ENCODE measurements at places on chromosomes 1 and 21.

GRCh38 chr1:51488372-51489050 is 30.6 kb downstream of the EPS15 start:
- no peak for DNase-seq

- DNase-seq: no peak
Observed at GRCh38 chr1:219123036-219123435, 50.6 kb upstream of the LYPLAL1 start.

DNA sequence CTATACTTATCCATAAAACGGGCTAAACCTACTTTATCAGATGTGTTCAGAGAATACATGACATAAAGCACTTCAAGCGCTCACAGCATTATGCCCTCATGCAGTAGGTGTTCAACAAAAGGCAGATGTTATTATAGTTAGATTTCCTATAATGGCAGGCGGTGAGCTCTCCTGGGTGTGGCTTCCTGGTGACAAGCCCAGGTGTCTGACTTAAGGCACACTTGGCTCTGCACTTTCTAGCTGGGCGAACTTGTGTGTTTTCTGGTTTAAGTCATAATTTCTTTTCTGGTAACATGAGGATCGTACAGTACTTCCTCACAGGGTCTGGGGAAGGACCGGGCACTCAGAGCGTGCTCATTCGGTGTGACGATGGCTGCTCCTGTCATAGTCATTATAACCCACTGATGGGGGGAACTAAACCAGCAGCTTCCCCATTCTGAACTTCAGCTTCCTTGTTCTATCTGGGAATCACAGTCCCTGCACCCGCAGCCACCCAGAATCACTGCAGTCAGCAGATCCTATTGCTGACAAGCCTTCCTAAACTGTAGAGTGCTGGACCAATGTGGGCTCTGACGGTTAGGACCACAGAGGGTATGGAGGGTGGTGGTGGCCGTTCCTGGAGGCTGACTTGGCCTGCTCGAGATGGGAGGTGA is 52.8 kb downstream of the IGSF21 start:
- DNase-seq: no peak

DNA sequence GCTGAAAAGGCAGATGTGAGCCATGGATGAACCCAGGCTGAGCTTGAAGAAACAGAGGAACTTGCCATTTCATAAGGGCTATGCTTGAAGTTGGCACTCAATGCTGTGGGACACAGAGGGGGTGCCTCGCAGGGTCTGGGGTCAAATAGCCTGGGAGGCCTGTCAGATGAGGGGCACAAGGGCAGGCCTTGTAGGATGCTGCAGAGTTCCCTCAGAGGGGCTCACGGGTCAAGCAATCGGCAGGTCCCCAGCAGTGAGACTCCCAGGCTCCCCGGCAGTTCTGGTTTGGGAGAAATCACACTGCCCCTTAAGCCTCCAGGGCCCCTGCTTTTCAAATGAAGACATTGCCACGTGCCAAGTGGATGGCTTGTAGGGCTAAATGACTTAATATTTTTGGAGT is 116.7 kb upstream of the GRIK3 start:
- no peak for DNase-seq

DNA sequence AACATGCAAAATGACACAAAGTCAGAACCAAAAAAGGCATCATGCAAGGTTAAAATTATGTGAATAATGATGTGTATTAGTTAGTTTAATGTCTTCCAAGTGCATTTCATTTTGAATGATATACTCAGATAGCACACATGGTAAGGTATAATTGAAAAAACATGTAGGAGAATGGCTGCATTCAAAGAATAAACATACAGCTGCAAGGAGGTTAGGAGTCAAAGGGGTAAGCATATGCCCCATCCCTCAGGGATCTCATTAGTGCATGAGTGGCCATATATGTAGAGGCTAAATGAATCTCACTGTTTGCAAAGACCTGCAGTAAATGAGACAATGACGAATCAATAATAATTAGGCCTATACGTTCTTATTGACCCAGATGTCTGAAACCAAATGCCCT is 179.7 kb upstream of the HOOK1 start:
- no peak for DNase-seq

DNA sequence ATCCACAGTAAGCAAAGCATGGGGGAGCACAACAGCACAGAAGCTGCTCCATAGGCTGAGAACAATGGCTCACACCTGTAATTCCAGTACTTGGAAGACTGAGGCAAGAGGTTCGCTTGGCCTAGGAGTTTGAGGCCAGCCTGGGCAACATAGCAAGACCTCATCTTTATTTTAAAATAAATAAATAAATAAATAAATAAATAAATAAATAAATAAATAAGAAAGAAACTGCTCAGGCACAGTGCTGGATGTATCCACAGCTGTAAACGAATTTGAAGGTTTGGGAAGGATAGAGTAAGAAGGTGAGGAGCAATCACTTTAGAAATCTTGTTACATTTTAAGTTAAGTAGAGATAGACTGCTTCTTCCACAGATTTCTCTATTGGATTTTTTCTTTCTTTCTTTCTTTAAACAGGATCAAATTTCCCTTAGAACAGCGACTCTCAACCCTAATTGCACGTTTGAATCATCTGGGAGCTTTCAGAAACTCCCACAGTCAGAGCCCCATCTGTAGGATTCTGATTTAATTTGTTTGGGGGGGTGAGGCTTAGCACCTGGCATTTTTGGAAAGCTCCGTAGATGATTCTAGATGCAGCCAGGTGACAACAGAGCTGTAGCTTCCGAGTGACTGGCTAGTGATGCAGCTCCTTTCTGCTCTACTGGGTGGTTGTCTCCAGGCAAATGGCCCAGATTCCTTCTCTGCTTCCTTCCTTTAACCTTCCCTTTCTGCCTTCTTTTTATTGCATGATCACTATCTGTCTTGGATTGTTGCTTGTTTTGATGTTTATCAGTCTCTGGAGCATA is 53.5 kb downstream of the S1PR1 start:
- no peak for DNase-seq

- no peak for DNase-seq
Observed at GRCh38 chr1:227192163-227192562, 126.1 kb downstream of the CDC42BPA start.

DNA sequence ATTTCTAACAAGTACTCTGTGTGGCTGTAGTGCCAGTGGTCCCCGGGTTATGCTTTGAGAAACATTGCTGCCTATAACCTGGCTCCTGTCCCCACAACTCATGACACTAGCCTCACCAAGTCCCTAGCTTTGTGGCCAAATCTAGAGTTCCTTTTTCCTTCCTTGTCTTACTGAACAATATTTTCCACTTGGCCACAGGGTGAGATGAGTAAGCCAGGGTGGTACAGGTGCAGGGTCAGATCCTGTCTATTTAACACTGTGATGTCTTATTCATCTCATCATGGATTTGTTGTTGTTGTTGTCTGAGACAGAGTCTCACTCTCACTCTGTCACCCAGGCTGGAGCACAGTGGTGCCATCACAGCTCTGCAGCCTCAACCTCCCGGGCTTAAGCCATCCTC is 18.6 kb downstream of the ARMH1 start:
- DNase-seq: no peak

All from HuH-7.5 (cell line).